Endothelial cell of umbilical vein (primary cell): ENCODE measurements at places on chromosomes 12 and 14. TPM values are rescaled to one million over a fixed set of nuclear protein-coding genes. Genes with fewer than 3 reads are reported as not detected.

- no peak for DNase-seq
These were observed 71.9 kb downstream of the KLHL28 start for GRCh38 chr14:44889595-44890471.

DNA sequence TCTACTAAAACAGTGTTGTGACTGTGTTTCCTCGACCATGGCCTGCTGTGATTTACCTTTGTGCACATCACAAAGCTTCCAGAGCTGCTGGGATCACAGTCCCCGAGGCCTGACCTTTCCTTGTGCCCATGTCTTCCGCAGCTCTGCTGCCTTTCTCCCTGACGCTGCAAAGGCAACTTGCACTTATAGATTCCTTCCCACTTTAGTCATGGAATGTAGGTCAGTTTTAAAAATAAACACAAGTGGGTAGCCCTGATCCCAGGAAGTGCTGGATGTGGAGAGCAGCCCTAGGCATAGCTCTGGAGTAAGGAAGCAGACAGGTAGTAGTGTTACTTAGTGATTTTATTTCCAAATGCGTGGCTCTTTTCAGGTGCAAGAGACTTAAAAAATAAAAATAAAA is 825.7 kb downstream of the AACS start:
- no peak for DNase-seq

- peak; percentile 10 for DNase-seq
These were observed 116.4 kb downstream of the NTF3 start for GRCh38 chr12:5548152-5548943.

SERPINA6 gene
- polyA plus RNA-seq: not detected in 2 replicates

GUCY2C gene
- polyA plus RNA-seq: not detected in 2 replicates
